ENCODE measurements at places on chromosomes 7 and 10.

DNA sequence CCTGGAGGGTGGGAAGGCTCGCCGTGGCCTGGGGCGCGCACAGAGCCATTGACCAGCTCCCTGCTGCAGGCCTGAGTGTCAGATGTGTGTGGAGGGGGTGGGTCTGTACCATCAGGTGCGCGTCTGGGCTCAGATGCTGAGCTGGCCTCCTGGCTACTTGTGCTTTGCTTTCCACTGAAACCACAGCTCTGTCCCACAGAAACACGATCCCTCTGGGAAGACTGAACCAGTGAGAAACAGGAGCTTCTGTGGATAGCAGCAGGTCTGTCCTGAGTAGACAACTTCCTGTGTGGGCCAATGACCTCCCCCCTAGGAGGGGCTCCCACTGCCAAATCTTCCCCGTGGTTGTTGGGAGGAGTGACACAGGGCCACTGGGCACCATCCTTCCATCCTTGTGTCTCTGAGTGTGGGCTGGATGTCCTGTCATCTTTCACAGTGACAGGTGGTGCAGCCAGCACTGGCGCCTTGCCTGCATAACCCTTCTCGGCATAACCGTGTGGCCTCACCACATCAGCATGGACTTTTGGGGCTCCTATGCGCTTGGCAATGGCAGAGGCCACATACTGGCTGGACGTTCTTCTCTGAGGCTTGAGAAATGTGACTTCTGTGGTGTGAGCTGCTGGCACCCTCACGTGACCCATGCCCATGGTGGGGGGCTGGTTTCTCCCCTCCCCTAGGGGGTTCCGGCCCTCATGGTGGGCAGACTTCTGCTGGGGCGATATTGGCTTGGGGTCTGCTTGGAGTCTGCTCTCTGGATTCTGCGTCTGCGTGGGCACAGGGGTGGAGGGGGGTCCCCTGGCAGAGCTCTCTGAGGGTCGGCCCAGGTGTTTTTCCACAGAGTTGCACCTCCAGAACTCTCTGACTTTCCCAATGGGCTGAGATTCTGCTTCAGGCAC, 245.5 kb upstream of the GRB10 start:
- DNase-seq, result no peak

- no peak for DNase-seq
Observed at GRCh38 chr10:59595593-59595992, 114.1 kb downstream of the SLC16A9 start.

- DNase-seq, result no peak
Observed at GRCh38 chr10:97428572-97428981, 2.6 kb downstream of the PGAM1 start.

GRCh38 chr7:6252341-6252746, 20.1 kb downstream of the CYTH3 start:
- no peak for DNase-seq

DNA sequence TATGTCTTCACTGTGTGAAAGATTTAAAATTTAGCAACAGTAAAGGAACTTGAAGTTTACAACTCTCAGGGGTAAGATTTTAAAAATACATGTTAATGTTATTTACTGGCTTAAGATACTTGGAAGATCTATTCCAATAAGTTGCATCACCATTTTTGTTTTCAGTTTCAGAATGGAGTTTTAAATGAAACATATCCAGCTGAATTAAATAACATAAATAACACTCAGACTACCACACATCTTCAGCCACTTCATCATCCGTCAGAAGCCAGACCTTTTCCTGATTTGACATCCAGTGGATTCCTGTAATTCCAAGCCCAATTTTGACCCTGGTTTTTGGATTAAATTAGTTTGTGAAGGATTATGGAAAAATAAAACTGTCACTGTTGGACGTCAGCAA, 44.3 kb downstream of the AHR start:
- DNase-seq, result no peak

DNA sequence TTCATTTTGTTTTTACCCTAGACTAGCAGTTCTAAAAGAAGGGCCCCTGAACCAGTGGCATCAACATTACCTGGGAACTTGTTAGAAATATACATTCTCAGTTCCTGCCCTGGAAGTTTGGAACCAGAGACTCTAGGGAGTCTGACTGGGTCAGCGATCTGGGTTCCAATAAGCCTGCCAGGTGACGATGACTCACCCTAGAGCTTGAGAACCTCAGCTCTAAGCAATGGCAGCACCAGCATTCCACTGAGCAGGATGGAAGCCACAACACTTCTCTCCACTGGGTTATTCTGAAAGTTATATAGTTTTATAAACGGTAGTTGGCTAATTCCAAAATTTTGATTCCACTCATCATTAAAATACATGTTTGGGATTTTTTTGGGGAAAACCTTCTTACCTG, 97.0 kb upstream of the AMPH start:
- DNase-seq, result no peak

- peak; percentile 59 for DNase-seq
Observed at GRCh38 chr10:84537447-84537931, 209.1 kb downstream of the CCSER2 start.

DNA sequence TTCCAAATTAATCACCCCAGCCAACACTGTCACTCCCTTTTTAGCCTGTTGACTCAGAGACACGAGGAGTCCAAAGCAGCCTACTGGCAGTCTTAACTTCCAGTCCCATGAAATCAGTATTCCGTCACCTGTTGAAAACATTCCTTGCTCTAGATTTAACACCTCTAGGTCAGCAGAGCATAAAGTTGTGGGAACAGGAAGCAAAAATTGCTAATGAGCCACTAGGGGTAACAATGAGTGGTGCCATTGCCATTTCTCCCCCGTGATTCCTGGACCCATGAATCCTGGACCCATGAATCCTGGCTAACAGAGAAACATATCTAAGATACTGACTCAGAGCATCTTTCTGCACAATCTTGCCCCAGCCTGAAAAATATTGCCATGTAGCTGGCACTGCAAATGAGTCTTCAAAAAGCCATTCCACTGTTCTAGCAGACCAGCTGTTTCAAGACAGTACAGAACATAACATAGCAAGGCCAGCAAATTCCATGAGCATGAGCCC, 252.7 kb upstream of the PTER start:
- no peak for DNase-seq

- peak; percentile 28 for DNase-seq
Observed at GRCh38 chr10:71522442-71523144, 125.9 kb downstream of the CDH23 start.

GRCh38 chr7:16187131-16187530, 234.2 kb downstream of the CRPPA start:
- no peak for DNase-seq

DNA sequence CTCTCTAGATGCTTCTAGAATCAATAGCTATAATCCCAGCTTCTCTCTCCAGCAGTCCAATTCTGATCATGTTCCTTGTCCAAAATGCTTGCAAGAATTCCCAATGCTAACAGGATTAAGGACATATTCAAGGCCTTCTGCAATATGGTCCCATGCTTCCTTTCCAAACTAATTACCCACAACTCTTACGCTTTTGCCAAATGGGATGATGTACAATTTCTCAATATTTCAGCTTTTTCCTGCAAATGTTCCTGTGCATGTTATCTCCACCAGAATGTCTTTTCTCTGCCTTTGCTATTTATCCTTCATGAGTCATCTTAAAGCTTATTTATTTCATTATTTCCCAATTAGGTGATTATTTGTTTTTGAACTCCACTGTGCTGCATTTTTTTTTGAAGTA, 556.4 kb downstream of the SORCS1 start:
- no peak for DNase-seq

GRCh38 chr7:100509231-100509630, 25.5 kb downstream of the NYAP1 start:
- DNase-seq, result no peak

DNA sequence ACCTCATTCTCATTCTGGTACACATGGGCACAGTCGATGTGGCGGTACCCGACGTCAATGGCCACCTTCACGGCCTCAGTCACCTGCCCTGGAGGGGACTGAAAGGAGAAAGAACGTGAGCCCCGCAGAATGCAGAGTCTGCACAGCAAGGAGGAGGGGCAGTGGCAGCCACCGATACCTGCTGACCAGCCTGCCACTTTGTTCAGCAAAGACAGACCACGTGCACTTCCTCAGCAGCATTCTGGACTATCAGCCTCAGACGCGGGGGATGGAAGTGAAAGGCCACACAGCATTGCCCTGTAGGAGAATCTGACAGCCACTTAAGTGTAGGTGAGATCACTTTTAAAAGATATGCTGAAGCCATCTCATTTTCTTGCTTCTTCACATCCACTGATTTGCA, 7.2 kb downstream of the AKR1B1 start:
- no peak for DNase-seq

DNA sequence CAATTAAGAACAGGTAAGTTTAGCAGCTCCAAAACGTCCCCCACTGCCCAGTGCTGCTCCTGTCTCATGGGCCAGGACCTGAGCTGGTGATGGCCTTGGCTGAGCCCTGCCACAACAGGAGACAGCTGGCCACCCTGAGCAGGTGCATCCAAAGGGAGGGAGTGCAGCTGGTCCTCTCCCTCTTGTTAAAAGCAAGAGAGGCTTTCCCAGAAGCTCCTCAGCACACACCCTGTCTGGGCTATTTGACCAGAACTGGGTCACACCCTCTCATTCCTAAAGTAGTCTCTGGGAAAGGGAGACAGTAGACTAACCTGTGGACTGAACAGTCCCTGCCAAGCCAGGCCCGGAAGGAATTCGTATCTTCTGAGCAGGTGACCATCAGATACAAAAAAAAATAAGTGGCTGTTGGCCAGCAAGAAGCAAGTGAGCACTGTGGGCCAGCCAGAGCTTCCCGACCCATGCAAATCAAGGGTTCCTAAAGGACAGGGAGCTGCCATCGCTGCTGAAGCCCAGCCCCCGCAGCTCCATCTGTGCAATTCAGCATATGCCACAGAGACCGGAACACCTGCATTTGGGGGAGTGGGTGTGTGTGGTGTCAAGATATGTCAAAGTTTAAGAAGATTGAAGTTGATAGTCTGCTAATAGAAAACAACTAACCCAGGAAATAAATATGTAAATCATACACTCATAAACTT, 2.1 kb upstream of the TMEM72 start:
- no peak for DNase-seq

GRCh38 chr10:91552274-91553095, 80.4 kb downstream of the PPP1R3C start:
- DNase-seq, result no peak

GRCh38 chr7:33862946-33863814, 42.2 kb upstream of the BMPER start:
- no peak for DNase-seq

DNA sequence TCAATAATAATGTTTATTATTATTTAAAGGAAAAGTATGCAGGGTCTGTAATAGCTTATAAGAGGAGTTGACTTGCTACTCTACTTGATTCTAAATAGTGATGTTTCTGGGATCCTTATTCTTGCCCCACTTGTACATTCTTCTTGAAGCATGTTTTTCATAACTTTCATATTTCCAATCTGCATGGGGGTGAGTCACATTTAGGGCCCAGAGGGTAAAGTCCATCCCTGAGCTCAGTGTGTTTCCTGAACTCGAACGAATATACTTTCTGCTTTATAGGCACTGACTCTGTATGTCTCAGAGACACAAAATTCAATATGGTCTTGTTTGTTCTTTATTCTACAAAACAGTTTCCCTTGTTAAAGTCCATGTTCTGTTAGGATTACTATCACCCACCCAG, 61.0 kb upstream of the SMIM30 start:
- no peak for DNase-seq

DNA sequence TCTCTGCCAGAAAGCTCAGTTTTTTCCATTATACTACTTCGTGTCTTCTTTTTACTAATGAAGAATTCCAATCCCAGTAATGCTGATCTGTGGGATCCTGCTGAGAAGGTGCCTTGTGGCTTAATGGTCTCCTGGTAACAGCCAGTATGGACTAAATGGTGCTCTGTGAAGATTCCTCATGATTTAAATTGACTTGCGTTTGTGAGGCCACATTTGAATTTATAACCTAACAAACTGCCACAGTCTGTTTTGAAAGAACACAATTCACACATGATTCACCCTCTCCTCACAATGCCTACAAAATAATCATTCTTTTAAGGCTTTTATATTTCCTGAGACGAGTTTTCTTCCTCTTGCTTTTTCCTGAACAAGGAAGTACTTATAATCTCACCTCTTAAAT, 140.0 kb downstream of the MBL2 start:
- DNase-seq, result no peak

DNA sequence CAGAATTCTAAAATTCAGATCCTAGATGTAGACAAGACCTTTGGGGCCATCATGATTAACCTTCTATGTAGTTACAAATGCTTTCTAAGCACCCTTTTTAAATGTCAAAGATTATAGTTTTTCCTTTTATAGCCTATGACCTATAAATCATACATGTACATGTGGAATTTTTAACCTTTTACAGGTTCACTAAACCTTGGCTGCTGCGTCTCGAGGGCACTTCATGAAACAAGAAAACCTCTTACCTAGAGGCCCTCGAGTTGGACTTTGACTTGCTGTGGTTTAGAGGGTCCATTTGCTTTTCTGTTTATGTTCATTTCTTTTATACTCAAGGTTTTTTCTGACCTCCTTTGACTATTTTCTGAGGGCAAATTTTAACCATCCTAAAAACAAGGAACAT, 302.2 kb downstream of the CSTF2T start:
- no peak for DNase-seq

- no peak for DNase-seq
Observed at GRCh38 chr10:16792675-16793074, 24.5 kb downstream of the RSU1 start.

- DNase-seq, result no peak
Observed at GRCh38 chr10:100053686-100054460, 27.8 kb downstream of the CPN1 start.

GRCh38 chr7:104126411-104126841, 81.4 kb downstream of the ORC5 start:
- DNase-seq, result no peak

- no peak for DNase-seq
Observed at GRCh38 chr7:148397551-148397950, 193.0 kb upstream of the C7orf33 start.

GRCh38 chr7:130374507-130374906, 5.8 kb upstream of the CPA1 start:
- DNase-seq, result no peak

DNA sequence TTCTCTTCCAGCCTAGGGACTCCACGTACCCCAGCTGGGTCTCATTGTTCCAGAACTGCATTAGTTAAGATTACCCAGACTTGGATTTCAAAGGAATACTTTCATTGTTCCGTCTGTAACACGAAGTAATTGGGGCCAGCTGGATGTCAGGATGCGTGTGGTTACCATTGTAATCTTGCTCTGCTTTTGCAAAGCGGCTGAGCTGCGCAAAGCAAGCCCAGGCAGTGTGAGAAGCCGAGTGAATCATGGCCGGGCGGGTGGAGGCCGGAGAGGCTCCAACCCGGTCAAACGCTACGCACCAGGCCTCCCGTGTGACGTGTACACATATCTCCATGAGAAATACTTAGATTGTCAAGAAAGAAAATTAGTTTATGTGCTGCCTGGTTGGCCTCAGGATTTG, 21.0 kb downstream of the LRRC17 start:
- DNase-seq, result no peak

GRCh38 chr7:6384327-6384726, 63.4 kb downstream of the DAGLB start:
- no peak for DNase-seq

GRCh38 chr7:121278120-121279021, 50.4 kb upstream of the WNT16 start:
- no peak for DNase-seq

GRCh38 chr10:6082496-6083395, 6.1 kb upstream of the RBM17 start:
- no peak for DNase-seq

GRCh38 chr7:47614450-47614849, 32.5 kb upstream of the TNS3 start:
- DNase-seq, result no peak

- peak; percentile 47 for DNase-seq
Observed at GRCh38 chr7:4849390-4849789, 12.4 kb downstream of the PAPOLB start.

All from HuH-7 (cell line).